Activated CD8-positive, alpha-beta T cell treated with anti-CD3 and anti-CD28 coated beads for 36 hours (primary cell): ENCODE measurements at places on chromosomes 3 and 15. TPM values are rescaled to one million over a fixed set of nuclear protein-coding genes. Genes with fewer than 3 reads are reported as not detected.

Gene CCR9
- total RNA-seq: 0.20 TPM

Gene NR1I2
- 1.0 TPM for total RNA-seq

DNA sequence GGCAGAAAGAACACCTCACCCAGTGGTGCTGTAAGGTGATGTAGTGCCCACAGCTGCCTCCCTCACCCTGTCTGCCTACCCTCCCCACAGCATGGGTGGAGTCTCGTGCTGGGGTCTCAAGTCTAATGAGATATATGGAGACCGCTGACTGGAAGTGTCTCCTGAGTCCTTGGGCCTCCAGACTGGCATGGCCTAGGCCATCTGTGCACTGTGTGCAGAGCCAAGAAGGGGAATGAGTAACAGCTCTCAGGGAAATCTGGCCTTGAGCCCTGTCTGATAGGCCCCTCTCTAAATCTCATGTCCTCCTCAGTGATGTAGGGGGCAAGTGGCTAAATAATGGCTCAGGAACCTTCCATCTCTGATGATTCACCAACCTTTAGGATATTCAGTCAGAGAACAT lies 277.4 kb downstream of the PLCL2 start:
- DNase-seq: no peak

GRCh38 chr15:94370206-94370935 lies 139.0 kb downstream of the MCTP2 start:
- no peak for DNase-seq
